ENCODE measurements at places on chromosomes 7 and 10.

DNA sequence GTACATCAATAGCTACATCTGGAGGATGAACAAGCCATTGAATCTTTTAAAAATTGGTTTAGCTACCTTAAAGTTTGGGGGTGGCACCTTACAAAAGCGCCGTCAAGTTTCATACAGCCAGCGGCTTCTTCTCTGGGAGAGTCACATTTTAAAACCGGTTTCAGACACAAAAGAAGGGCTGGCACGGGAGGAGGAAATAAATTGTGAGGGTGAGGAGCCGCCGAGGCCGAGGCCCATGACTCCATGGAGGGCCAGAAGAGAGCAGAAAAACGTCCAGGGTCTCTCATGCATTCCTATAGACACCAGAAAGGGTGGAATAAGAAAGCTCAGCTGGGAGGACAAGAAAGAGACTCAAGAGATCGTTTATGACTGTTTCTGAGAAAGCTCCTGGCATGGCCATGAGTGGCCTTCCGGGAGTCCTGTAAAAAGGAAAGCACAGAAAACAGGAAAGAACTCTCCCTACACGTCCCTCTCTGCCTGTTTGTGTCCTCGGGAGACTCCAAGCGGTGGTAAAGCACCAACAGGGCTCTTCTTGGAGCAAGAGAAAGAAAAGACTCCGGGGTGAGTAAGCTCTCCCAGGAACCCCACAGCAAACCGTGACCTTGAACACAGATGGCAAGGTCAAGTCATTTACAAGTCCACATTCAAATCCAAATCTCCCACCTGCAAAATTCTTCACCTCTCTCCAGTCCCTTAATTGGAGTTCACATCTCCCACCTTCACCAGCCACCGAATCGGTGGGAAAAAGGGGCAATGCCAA lies 1.8 kb downstream of the FRAT2 start:
- no peak for DNase-seq

DNA sequence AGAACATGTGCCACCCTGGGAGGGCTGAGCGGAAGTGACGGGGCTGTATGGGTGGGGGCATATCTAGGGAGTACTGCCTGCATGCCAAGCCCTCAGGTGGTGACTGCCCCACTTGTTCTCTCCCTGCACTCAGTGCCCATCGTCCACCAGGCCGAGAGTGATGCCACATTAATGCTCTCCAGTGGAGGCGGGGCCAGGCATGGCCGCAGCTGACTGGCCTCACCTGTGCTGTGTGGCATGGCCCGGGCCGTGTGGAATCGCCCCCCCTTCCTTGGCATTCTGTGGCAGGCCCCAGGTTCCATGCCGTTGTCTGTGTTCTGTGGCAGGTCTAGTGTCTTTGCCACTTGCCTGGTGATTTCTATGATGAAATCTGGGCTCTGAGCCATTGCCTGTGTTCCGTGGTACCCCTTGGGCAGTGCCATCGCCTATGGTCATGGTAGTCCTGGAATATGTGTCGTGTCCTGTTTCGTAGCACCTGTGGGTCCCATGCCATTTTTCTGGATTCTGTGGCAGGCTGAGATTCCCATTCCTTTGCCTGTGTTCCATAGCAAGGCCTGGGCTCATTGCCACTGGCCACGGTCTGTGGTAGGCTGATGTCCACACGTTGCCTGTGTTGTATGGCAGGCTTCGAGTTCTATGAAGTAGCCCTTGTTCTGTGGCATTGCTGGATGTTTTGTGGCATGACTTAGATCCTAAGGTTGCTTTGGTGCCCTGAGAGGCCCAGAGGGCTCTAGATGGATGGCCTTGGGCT lies 8.9 kb downstream of the FLNC start:
- DNase-seq, result no peak

- no peak for DNase-seq
Measured at GRCh38 chr7:70867513-70867912, 264.4 kb upstream of the GALNT17 start.

GRCh38 chr10:48361176-48361575 lies 54.7 kb downstream of the MAPK8 start:
- no peak for DNase-seq

DNA sequence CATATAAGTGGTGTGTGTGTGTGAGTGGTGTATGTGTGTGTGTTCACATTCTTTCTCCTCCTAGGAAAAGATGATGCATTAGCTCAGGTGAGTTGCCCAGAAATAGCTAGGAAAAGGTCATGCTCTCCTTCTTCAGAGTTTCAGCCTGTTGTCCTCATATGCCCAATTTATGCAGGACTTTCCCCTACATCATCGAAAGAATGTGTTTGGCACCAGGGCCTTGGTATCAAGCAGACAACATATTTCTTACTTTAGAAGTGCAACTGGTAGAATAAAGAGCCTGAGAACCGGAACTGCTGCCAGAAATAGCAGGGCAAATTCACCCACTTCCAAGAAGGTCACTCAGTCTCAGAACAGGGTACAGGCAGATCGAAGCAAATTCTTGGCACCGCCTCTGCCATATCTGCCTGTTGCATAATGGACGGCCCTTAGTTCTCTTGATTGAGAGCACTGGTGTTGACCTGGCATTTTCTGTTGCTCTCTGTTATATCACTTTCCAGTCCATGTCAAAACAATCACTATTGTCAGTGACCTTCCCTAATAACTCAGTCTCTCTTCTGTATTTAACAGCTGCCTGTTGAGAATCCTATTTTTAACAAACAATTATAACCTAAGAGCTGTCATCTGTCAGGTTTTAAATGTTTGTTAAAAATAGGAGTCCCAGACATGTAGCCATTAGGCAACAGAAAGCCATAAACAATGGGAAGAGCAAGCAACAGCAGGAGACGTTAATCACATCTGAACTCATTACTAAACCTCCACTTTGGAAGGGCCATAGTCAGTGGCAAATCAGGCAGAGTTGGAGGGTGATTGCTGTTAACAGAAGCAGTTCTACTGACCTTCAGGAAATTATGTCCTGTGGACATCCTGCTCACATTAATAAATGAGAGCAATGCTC lies 20.7 kb downstream of the ADRB1 start:
- no peak for DNase-seq

- DNase-seq, result no peak
Measured at GRCh38 chr10:34124522-34125035, 690.5 kb downstream of the PARD3 start.

DNA sequence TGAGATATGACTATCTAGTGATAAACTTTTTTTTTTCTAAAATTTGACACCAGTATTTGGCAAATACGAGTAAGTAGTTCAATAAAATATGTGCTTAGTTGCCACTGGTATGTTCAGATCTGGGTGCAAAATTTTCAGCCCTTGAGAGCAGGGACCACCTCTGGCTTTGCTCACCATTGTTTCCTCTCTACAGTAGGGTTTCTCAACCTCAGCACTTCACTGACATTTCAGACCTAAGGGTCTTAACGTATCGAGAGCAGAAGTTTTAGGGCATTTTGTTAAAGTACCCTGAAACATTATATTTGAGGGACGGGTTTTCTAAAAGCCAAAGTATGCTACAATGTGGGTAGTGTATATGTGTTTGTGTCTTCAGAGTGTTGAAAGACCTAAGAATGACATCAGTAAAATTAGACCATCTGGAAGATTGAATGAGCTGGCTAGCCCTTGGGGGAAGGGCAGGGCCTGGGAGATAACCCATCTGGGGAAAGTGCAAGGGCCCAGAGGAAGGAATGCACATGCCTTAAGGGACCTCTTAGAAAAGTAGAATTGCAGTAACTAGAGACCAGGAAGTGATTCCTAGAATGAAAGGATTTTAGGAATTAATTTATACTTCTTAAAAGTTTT lies 11.8 kb downstream of the BZW2 start:
- no peak for DNase-seq

DNA sequence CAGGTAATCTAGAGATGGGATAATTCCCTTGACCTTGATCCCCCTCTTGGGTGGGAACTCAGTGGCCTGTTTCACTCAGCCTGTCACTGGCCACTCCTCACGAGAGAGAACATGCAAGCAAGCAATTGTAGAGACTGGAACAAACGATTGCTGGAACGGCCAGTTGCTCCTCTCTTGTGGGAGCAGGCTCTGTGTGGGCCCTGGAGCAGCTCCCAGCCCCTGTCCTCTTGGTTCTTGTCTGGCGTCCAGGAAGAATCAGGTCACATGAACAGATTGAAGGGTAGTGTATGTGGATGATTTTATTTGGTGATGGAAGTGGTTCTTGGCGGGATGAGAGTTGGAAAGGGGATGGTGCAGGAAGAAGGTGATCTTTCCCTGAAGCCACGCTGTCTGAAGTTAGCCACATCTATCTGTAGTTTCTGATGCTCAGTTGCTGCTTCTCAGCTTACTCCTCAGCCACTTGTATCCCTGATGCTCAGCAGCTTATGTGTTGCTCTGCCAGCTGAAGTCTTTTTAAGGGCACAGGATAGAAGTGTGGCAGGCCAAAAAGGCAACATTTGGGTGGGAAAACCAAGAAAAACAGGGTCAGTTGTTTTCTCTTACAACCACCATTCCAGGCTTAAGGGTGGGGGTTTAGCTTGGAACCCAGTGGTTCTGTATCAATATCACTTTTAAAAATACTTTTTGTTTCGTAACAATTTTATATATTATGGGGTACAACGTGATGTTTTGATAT lies 15.9 kb downstream of the RNF133 start:
- DNase-seq, result no peak

DNA sequence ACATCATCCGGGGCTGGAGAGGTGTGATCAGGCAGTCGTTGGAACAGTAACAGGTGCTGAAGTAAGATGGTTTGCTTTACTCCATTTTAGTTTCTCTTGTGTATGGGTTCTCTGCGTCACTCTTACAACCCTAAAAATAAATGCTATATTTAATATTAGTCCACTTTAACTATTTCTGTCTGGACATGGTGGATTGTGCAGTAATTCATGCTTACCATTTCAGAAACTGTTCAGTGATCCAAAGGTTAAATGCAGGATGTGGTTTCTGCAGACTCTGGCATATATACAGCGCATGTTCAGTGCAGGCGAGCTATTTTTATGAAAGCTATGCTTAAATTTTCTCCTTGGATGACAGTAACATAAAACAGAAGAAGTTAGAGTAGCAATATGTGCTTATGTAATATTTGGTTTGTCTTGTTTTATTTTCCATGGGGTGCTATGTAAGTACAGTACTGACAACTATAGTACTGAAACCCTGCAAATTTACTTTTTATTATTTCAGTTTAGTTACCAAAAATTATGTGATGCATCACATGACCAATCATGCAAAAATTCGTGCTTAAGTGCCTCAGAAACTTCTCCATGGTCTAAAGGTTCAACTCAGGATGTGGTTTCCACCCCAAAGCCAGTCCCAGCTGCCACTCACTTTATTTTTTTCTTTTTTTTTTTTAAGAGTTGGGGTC lies 46.6 kb upstream of the GRID1 start:
- DNase-seq, result no peak

- DNase-seq, result no peak
Measured at GRCh38 chr10:129869596-129870473, 94.2 kb downstream of the EBF3 start.

DNA sequence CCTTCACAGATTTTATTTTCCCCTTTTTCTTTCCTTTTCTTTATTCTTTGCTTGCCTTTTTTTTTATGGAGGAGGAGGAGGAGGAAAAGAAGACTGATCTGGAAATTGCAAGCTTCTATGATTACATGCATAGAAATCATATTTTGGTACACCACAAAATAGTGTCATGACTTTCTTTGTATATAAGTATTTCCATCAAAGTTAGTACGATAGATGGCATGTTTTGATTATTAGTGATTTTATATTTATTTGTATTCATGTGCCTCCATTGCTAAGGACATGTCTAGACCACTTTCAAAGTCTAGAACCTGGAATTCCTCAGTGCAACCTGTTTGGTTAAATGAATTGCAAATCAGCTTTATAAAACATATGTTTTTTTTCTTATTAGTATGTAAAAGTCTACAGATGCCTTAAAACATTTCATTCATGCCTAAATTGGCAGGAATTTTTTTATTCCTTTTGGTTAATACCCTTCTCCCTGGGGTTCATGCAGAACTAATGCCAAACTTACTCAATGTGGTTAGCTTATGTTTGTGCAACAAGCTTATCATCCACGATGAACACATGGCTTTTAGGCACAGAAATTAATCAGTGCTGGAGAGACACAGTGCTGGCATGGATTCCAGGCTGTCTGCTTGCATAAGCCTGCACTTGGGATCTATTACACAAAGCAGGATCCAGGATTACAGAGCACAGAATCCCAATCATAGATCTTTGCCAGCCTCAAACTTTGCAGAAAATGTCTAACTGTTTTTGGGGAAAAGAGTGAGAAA lies 213.1 kb downstream of the CHRM2 start:
- no peak for DNase-seq
